ENCODE measurements at places on chromosomes 7 and 10.
A peak's percentile ranks its signal among the peaks of the same experiment; 100 is the strongest.

DNA sequence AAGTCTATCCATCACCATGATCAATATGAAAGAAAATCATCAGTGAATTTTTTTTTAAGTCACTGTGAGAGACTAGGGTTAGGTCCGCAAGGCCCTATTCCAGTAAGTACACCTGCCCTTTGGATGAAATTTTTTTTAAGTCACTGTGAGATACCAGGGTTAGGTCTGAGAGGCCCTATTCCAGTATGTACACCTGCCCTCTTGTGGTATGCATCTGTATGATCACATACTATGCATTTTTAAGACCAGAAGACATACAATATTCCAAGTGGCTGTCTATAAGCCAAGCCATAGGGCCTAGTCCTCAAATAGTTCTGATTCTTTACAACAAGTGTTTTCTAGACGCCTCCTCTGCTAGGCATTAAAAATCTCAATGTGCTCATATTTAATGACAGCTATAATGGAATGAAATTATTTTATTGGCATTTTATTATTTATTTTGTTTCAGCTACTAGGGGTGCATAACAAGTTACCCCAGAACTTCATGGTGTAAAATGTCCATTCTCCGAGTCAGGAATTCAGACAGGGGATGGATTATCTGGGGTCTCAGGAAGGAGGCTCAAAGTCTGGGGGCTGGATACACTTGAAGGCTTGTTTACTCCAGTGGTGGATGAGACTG, 53.1 kb downstream of the TEX36 start:
- DNase-seq, result peak; percentile 74

GRCh38 chr7:139768249-139768824, 9.5 kb downstream of the HIPK2 start:
- DNase-seq, result no peak

DNA sequence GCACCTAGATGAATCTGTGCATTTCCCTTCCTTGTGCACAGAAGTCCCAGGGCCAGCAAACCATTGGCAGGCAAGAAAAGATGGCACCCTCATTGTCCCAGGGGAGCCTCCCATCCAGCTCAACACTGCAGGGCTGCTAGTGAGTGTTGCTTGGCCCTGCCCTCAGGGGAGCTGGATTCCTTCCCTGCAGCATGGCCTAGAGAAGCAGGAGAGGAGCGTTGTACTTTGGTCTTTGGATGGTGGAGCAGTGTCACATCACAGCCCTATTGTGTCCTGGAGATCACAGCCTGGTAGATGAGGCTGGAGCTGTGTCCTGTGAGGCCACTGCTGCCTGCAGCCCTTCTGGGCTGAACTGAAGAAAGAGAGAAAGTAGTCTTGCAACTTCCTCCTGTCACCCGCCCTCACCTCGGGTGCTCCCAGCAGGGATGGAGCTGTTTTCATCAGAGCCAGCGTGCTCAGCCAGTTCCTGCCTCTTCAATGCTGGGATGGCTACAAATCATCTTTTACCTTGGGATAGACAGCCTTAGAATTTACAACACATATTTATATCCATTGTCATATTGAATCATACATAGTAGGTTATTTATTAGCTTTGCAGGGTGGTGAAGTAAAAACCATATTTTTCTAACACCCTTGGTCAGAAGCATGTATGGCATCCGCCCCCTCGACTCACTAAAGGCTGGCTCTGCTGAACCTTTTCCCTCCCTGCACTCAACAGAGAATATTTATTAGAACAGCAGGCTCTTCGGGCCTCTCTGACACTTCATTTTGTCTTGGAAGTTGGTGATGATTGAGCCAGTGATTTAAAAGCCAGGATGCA, 43.1 kb upstream of the FAM180A start:
- no peak for DNase-seq

- no peak for DNase-seq
These were observed 27.5 kb downstream of the DLG5 start for GRCh38 chr10:77899080-77899477.

- DNase-seq, result no peak
These were observed 48.5 kb upstream of the BTBD16 start for GRCh38 chr10:122222638-122223037.

DNA sequence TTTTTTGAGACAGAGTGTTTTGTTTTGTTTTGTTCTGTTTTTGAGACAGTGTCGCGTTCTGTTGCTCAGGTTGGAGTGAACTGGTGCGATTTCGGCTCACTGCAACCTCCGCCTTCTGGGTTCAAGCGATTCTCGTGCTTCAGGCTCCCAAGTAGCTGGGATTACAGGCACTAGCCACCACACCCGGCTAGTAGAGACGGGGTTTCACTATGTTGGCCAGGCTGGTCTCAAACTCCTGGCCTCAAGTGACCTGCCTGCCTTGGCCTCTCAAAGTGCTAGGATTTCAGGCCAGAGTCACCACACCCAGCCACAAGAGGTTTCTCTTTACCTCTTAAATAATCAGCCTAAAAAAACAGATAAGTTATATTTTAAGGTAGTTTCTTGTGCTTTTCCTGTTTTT, 8.7 kb upstream of the ARHGAP12 start:
- DNase-seq, result no peak

- DNase-seq, result peak; percentile 89
These were observed 8.1 kb upstream of the TMEM72 start for GRCh38 chr10:44902941-44903545.

GRCh38 chr7:20825555-20825954, 38.9 kb upstream of the SP8 start:
- DNase-seq, result no peak

- DNase-seq, result no peak
These were observed 27.5 kb downstream of the LMBR1 start for GRCh38 chr7:156865493-156865892.

- peak; percentile 95 for DNase-seq
These were observed 145.5 kb downstream of the FANK1 start for GRCh38 chr10:126041804-126042231.

GRCh38 chr10:58089739-58090138, 178.0 kb downstream of the IPMK start:
- no peak for DNase-seq

GRCh38 chr7:485188-486081, 34.2 kb downstream of the PDGFA start:
- no peak for DNase-seq

All from kidney (tissue), 22 donors.